Ureter (tissue), 1 donor: ENCODE measurements at places on chromosomes 13 and 19. TPM values are rescaled to one million over a fixed set of nuclear protein-coding genes. Genes with fewer than 3 reads are reported as not detected.

DNA sequence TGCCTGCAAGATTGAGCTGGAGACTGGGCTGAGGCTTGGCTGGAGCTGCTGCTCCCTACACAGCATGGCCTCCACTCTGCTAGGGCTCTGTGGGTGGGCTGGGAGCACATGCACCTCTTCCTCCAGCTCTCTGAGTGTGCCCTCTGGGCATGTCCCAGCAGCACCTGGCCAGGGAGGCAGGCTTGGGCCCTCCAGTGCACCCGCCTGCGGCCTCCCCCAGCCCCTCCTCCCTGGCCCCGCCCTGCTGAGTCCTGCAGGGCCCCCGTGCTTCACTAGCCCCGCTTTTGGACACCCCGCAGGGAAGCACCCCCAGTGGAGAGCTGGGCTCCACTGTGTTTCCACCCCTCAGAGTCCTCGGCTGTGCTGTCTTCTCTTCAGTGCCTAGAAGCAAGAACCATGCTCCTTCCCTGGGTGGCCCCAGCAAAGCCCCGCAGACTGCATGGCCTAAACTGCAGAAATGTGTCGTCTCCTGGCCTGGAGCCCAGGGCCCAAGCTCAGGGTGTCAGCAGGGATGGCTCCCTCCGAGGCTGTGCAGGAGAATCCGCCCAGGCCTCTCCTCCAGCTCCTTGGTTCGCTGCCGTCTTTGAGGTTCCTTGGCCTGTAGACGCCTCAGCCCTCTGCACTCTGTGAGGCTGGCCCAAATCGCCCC lies 5.0 kb upstream of the TEX29 start:
- peak; percentile 35 for DNase-seq

- DNase-seq: no peak
Observed at GRCh38 chr19:17610384-17610783, 54.9 kb downstream of the COLGALT1 start.

DNA sequence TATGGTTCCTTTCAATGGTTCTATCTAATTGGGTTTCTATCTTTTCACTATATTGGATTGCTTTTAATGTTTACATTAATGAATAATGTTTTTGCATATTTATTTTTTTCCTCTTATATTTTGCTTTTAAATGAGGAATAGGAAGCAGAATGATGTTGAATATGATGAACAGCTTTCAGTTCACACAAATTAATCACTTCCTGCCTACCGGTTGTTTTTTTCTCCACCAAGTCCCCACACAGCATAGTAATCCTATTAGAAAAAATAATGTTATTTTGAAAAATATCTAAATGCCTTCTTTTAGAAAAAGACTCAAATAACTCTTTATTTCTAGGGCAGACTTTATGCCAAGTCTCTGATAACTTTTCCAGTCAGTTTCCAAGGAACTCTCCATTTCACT lies 184.9 kb upstream of the MIR17HG start:
- no peak for DNase-seq

GRCh38 chr13:54445453-54445852 lies 1416.8 kb downstream of the OLFM4 start:
- no peak for DNase-seq

- no peak for DNase-seq
Observed at GRCh38 chr13:92197669-92198068, 799.2 kb downstream of the GPC5 start.

The BICRA gene
- total RNA-seq: 19.4 TPM
